Mesothelial cell of epicardium (in vitro differentiated cells): ENCODE measurements at places on chromosomes 3 and 15. TPM values are rescaled to one million over a fixed set of nuclear protein-coding genes. Genes with fewer than 3 reads are reported as not detected.

FAM3D gene
- 0.16 TPM in 1 of 3 replicates, not detected in the others for total RNA-seq

ARGFX gene
- total RNA-seq = not detected in 3 replicates

PFN2 gene
- 179 to 196 TPM (median 187 TPM) in 3 replicates for total RNA-seq

GRCh38 chr3:72950372-72950771, 46.2 kb upstream of the PPP4R2 start:
- H3K27me3 ChIP-seq = no peaks in the 10 kb centered on the region
- H3K27ac ChIP-seq = no peak overlapping the region
- H3K4me1 ChIP-seq = peaks cover 7% of the 10 kb centered on the region
- H3K4me3 ChIP-seq = no peak overlapping the region
- peaks cover 2% of the 10 kb centered on the region for H3K36me3 ChIP-seq
- no peak for DNase-seq

GRCh38 chr3:187334904-187335303, 33.3 kb upstream of the RTP4 start:
- no peaks in the 10 kb centered on the region for H3K4me1 ChIP-seq
- H3K4me3 ChIP-seq = no peak overlapping the region
- no peaks in the 10 kb centered on the region for H3K36me3 ChIP-seq
- DNase-seq = no peak
- H3K27me3 ChIP-seq = peaks cover 4% of the 10 kb centered on the region
- H3K27ac ChIP-seq = no peak overlapping the region

GRCh38 chr15:37125143-37125542, 24.8 kb upstream of the MEIS2 start:
- no peaks in the 10 kb centered on the region for H3K27me3 ChIP-seq

- no peaks in the 10 kb centered on the region for H3K27me3 ChIP-seq
- H3K27ac ChIP-seq = peak overlapping the region; percentile 43
- H3K4me1 ChIP-seq = peaks cover 60% of the 10 kb centered on the region
- H3K36me3 ChIP-seq = peaks cover 2% of the 10 kb centered on the region
These were observed 211.4 kb upstream of the DPH6 start for GRCh38 chr15:35757361-35757760.

GRCh38 chr3:38030126-38031021, 932 bp upstream of the PLCD1 start:
- peak overlapping the region; percentile 21 for H3K27ac ChIP-seq
- H3K4me1 ChIP-seq = peaks cover 16% of the 10 kb centered on the region
- no peaks in the 10 kb centered on the region for H3K36me3 ChIP-seq
- peak overlapping the region; percentile 57 for H3K4me3 ChIP-seq

GRCh38 chr15:44147636-44148035, 47.4 kb downstream of the FRMD5 start:
- H3K4me3 ChIP-seq = no peak overlapping the region
- H3K27ac ChIP-seq = no peak overlapping the region
- no peaks in the 10 kb centered on the region for H3K4me1 ChIP-seq
- peaks cover 1% of the 10 kb centered on the region for H3K27me3 ChIP-seq
- no peak for DNase-seq

- no peak for DNase-seq
- H3K27me3 ChIP-seq = no peaks in the 10 kb centered on the region
- H3K4me3 ChIP-seq = no peak overlapping the region
- H3K36me3 ChIP-seq = no peaks in the 10 kb centered on the region
These were observed 1300.1 kb upstream of the ALCAM start for GRCh38 chr3:104066658-104067057.

- peaks cover 8% of the 10 kb centered on the region for H3K4me1 ChIP-seq
- peak; percentile 67 for DNase-seq
- no peak overlapping the region for H3K4me3 ChIP-seq
These were observed 24.4 kb upstream of the FRMD4B start for GRCh38 chr3:69410301-69410700.

- no peak within 1 kb of the TSS for H3K4me3 ChIP-seq
- no peak for DNase-seq
- H3K4me1 ChIP-seq = peaks cover 11% of the 10 kb centered on the region
- H3K27me3 ChIP-seq = no peaks in the 10 kb centered on the region
These were observed at the start of gene KLHL6 for GRCh38 chr3:183555541-183556081. Gene KLHL6 (minus strand): TSS chr3:183555706. CDS start chr3:183555653, 53 bp downstream.

- no peaks in the 10 kb centered on the region for H3K36me3 ChIP-seq
- no peak overlapping the region for H3K4me3 ChIP-seq
- no peaks in the 10 kb centered on the region for H3K27me3 ChIP-seq
- no peak for DNase-seq
These were observed 169.4 kb upstream of the ZNF385D start for GRCh38 chr3:21920421-21920861.

DNA sequence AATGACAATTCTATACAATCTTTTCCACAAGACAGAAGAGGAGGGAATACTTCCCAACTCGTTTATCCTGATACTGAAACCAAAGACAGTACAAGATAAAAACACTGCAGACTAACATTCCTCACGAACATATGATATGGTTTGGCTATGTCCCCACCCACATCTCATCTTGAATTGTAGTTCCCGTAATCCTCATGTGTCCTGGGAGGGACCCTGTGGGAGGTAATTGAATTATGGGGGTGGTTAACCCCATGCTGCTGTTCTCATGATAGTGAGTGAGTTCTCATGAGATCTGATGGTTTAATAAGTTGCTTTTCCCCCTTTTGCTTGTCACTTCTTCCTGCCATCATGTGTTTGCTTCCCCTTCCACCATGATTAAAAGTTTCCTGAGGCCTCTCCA, 83.9 kb upstream of the PROK2 start:
- no peak overlapping the region for H3K4me3 ChIP-seq
- H3K4me1 ChIP-seq = peaks cover 20% of the 10 kb centered on the region
- no peak overlapping the region for H3K27ac ChIP-seq

DNA sequence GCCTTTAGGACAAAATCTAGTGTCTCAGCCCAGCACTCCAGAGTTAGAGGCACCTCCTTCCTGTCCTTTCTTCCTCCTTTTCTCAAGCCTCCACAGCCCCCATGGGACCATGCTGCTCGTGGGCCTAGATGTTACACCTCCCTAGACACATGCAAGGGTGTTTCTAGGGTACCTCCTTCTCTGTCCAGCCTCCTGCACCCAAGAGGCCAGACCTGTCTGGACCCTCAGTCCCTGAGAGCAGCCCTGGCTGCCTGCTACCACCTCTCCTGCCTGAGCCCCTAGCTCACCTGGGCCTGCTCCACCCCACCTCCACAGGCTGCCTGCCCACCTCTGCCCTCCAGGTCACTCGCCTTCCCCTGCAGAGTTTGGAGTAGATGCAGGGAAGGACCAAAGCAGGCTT, 5.2 kb downstream of the LOXL1 start:
- no peak overlapping the region for H3K4me3 ChIP-seq
- no peak overlapping the region for H3K27ac ChIP-seq
- no peak for DNase-seq
- H3K4me1 ChIP-seq = peaks cover 34% of the 10 kb centered on the region
- H3K36me3 ChIP-seq = no peaks in the 10 kb centered on the region
- no peaks in the 10 kb centered on the region for H3K27me3 ChIP-seq

DNA sequence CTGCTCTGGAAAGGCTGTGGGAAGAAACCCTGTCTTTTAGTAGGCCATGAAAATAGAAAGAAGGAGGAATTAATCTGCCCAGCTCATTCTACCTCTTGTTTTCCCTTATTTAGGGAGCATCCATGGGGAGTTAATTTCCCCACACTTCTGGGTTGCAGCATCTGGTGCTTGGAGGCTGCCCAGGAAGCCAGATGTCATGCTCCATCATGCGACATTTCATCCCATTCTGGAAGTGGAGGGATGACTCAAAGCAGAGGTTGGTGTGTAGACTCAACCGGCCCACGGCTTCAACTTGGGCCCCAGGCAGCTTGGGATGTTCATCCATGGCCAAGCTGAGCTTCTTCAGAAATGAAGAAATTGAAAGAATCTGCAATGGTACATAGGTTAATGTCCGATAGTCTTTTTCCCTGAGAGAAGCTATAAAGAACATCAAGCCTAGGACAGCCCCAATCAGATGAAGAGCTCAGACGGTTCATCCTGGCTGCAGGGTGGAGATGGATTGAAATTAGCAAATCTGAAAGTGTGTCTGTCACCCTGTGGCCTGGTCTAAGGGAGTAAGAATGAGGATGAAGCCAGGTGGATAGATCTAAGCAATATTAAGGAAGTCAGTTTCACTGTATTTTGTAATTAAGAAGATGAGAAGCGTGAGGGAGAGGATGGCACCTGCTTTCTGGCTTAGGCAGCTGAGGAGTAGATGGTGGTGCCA, 24.5 kb upstream of the PROK2 start:
- H3K36me3 ChIP-seq = no peaks in the 10 kb centered on the region
- no peak overlapping the region for H3K27ac ChIP-seq
- no peaks in the 10 kb centered on the region for H3K4me1 ChIP-seq
